ENCODE measurements at places on chromosomes 6 and 20.

- no peak for DNase-seq
Observed at GRCh38 chr20:17856024-17856564, 112.5 kb downstream of the SNX5 start.

DNA sequence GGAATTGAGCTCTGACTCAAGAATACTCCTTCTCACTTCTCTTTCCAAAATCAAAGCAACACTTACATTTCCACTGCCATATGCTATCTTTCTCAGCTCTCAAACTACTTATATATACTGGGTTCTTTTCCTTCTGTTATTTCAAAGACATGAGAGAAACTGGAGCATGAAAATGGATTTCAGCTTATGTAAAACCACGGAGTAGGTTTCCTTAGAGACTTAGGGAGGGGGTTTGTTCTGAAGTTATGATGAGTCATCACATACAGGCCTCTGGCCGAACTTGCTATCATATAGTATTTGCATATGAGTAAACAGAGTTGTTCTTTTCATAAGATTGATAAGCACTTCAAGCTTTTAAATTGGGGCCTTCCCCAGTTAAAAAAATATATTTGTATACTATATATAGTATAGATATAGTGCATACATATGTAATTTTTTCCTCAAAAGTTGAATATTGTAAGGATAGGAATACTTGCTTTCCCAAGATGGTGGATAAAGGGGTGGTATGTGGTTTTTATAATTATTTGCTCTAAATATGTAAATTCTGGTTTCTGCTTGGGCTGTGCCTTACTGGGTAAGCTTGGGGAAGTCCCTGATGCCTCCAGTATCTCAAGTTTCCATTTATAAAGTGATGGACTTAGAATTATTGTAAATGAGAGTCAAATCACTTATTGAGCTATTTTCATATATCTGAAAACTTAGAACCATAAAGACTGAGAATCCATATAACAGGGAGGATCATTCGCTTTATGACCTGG is 273.9 kb downstream of the RFPL4B start:
- DNase-seq: no peak

- DNase-seq: no peak
Observed at GRCh38 chr6:51827580-51827979, 259.8 kb downstream of the PKHD1 start.

DNA sequence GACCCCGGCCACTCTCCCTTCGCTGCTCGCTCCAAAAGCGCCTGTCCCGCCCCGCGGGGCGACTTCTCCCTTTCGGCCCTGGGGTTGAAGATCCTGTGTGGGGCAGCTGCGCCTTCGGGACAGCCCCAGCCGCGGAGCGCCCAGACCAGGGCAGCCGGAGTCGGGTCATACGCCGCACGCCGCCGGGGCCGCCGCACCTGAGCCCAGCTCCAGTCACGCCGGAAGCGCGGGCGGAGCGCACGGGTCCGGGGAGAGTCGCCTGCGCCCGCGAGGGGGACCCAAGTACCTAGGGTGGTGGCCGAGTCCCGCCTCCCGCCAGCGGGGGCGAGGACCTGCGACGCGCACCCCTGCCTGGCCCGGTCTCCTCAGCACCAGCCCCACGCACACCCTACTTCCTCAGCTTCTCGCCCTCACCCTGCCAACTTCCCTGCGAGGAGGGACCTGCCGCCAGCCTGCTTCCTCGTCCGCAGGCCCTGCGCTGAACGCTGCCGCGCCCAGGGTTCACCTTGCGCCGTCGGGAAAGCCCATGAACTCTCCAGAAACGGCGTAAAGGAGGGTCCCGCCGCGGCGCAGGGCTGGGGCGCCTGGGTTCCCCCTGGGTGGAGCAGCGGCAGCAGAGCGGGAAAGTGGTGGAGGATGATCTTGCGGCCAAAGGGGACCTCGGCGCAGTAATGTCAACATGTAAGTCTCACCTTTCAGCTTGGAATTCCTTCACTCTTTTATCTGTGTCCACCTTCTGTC is at the start of gene ADGRG6:
Gene ADGRG6 (plus strand): TSS at position 357 of the 741 bp plus-strand sequence. CDS start 323 bp downstream, at position 680.
- DNase-seq: peak; percentile 35

DNA sequence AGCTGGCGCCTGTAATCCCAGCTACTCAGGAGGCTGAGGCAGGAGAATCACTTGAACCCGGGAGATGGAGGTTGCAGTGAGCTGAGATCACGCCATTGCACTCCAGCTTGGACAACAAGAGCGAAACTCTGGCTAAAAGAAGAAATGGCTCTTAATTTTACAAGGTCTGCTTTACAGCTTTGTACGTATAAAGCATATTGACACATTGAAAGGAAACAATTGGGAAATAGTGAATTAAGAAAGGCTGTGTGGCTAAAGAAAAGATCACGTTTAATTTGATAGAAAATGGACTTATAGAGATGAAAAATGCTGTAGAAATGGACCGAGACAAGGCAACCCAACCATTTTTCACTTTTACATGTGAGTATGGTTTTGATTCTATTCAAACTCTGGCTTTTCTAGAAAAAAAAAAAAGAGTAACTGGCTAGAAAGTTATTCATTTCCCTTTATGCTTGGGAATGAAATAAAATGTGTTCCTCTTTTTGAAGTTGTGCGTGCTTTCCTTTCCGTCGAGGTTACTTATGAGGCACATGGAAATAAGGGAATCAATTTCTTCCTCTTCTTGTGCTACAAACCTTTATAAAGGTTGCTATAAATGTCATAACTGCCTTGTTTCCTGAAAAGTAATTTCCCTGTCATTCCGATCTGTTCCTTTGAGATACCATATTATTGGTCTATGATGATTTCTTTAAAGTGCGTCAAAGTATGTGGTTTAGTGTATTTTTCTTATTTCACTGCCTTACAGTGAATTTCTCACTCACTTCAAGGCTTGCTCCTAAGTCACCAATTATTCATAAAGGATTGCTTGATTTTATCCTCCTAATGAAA is 29.4 kb downstream of the PFDN4 start:
- no peak for DNase-seq

- DNase-seq: no peak
Observed at GRCh38 chr6:136677822-136678221, 114.5 kb downstream of the MAP3K5 start.

GRCh38 chr6:94344866-94345265 is 925.5 kb upstream of the EPHA7 start:
- DNase-seq: no peak

DNA sequence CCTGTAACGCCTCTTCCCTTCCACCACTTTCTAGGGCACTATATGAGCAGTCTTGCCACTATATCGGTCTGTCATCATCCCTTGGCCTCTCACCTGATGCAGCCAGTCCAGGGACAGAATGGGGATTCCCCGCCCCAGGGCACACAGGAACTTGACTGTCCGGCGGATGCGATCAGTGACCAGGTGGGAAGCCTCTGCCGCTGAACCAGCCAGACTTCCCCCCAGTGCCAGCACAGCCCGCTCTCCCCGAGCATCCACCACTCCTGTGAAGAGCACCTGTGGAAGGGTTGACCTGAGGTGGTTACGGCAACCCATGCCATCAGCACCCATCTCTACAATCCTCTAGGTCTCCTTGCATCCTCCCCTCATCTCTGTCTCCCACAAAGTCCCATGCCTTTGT is 12.2 kb upstream of the NRM start:
- no peak for DNase-seq

- DNase-seq: peak; percentile 57
Observed at GRCh38 chr6:16397623-16398022, 159.2 kb downstream of the GMPR start.

DNA sequence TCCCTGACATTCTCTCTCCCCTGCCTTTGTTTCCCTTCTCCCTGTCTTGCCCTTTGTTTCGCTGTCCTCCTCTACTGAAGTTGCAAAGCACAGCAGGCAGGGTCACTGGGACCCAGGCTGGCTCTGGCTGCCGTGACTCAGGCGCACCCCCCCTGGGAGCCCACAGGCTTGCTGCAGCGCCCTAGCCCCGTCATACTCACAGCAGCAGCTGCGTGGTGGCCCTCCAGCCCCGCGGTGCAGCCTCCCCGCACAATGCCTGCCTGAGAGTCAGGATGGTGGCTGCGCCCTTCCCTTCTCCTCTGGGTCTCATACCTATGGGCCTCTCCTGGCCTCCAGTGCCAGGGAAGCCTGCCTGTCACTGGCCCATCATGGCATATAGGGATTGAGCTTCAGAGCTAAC is 41.7 kb downstream of the TXNDC5 start:
- no peak for DNase-seq

DNA sequence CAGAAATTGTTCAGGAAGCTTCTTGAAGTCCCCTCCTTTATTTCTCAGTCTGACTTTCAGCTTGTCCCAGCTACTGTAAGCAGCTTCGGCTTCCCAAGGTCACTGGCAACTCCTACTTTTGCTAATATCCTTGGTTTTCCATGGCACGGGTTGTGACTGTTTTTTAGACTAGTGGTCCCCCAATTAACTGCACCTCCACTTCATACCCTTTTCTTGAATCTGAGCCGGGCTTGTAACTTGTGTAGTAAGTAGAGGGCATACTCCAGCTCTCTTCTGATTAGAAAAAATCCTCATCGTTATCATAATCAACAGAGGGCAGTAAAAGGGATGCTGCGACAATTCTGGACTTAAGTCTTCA is 162.3 kb upstream of the TNFAIP3 start:
- no peak for DNase-seq

- DNase-seq: peak; percentile 6
Observed at GRCh38 chr20:41443691-41444090, 77.1 kb upstream of the EMILIN3 start.

GRCh38 chr6:2257363-2257762 is 12.0 kb upstream of the GMDS start:
- no peak for DNase-seq

GRCh38 chr6:53912661-53913060 is 117.9 kb downstream of the LRRC1 start:
- DNase-seq: no peak

- no peak for DNase-seq
Observed at GRCh38 chr6:143163621-143164020, 102.9 kb downstream of the AIG1 start.

- DNase-seq: no peak
Observed at GRCh38 chr6:155260686-155261085, 3.1 kb upstream of the CLDN20 start.

GRCh38 chr6:153984811-153985210 is 54.2 kb upstream of the OPRM1 start:
- no peak for DNase-seq

GRCh38 chr6:1952740-1953360 is 292.6 kb downstream of the GMDS start:
- DNase-seq: no peak

- no peak for DNase-seq
Observed at GRCh38 chr6:154874773-154875592, 120.1 kb upstream of the TIAM2 start.

GRCh38 chr20:40578961-40579360 is 110.1 kb downstream of the MAFB start:
- DNase-seq: no peak

DNA sequence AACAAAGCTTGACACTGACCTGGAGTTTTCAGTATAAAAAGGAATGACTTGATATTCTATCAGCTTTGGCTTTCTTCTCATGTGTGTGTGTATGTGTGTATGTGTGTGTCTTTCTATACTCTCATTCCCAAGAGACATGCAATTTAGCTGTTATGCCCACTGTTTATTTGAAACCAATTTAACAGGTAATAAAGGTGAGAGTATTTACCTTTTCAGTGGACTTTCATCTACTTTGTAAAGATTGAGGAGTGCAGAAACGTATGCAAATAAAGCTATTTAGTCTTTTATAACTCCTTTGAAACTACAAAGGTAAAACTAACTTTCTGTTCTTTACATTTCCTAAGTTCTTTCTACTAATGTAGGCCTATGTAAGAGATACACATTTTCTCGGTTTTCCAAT is 103.5 kb upstream of the HS3ST5 start:
- DNase-seq: no peak

DNA sequence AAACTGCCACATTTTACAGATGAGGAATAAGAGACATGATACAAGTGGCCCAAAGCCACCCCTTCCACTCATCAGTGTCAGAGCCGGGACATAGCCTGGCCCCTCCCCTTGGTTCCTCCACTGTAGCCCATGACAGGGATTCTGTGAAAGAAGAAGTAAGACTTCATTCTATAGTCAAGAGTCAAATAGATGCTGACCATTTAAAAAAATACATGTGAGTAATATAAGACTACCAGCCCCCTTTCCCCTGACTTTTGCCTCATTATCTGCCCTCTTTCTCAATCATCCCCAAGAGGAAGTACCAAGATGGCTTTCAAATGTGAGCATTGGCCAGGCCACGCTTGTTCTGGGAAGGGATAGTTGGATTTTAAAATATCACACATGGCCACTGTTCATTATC is 57.8 kb upstream of the TAB2 start:
- no peak for DNase-seq

DNA sequence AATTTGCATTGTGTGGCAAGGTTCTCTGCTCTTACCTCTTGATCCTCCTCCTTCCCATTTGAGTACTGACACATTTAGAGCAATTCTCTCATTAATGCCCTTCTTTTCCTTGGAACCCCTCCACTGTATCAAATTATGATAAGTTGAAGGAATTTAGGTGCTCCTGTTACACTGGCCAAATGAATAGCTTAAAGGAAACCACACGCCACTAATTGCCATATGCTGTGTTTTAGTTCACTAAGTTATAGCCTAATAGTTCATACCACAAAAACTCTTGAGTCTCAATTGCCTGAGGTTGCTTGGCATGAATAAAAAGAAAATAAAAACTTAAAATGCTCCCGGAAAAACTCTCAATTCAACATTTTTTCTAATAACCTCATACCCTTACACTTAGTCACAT is 1239.3 kb downstream of the EPHA7 start:
- no peak for DNase-seq

GRCh38 chr20:50504231-50504823 is 5.9 kb upstream of the PTPN1 start:
- no peak for DNase-seq

GRCh38 chr20:62477669-62478455 is 2.1 kb upstream of the GATA5 start:
- no peak for DNase-seq

DNA sequence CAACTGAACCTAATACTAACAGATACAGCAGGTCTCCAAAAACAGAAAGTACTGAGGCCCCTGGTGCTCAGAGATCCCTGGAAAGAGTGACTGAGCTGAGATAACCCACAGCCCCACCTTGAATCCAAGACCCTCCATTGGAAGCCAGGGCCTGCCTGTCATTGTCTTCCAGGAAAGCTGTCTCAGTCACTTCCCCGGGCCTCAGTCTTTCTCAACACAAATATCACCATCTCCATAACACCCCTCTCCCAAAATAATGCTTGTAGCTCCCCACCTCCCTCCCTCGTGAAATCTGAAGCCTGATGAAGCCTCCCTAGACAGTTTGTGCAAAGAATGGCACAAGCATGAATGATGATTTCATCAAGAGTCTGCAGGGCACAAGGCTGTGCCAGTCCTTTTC is 138.2 kb upstream of the LRFN2 start:
- DNase-seq: no peak

- peak; percentile 87 for DNase-seq
Observed at GRCh38 chr6:89952686-89953085, 58.4 kb downstream of the GJA10 start.

- no peak for DNase-seq
Observed at GRCh38 chr6:135449246-135449645, 48.3 kb downstream of the AHI1 start.

- DNase-seq: peak; percentile 6
Observed at GRCh38 chr6:69795469-69796072, 1.2 kb downstream of the LMBRD1 start.

All from activated CD4-positive, alpha-beta T cell treated with anti-CD3 and anti-CD28 coated beads, Interleukin-2, amount 50 U/mL, for 16 hours (primary cell).